ENCODE measurements at places on chromosomes 4 and X. TPM values are rescaled to one million over a fixed set of nuclear protein-coding genes. Genes with fewer than 3 reads are reported as not detected.

DNA sequence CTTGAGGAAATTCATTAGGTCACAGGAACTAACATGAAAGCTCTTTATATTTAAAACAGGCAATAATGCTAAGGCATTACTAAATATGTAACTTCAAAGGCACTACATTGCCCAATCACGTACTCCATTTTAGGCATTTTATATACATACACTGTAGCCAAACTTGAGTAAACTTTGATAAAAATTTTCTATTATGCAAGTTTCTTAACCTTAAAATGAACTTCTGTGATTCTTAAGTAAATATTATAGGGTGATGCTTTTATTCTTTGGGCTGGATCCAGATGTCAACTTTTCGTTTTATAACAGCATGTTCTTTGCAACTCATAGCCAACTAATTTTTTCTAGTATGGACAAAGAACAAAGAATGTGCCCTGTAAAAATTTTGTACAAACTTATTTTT, 28.3 kb upstream of the MAP9 start:
- DNase-seq, result no peak

DNA sequence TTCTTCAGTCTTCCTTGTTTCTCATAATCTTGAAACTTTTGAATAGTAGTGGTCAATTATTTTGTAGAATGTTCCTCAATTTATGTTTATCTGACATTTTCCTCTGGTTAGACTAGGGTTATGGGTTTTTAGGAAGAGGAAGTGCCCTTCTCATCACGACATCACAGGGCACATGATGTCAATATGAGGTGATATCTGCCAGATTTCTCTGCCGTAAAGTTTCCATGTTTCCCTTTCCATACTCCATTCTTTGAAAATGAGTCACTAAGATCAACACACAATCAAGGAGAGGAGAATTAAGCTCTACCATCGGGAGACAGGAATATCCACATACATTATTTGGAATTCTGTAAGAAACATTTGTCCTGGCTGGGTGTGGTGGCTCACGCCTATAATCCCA, 28.4 kb downstream of the RP2 start:
- no peak for DNase-seq

DNA sequence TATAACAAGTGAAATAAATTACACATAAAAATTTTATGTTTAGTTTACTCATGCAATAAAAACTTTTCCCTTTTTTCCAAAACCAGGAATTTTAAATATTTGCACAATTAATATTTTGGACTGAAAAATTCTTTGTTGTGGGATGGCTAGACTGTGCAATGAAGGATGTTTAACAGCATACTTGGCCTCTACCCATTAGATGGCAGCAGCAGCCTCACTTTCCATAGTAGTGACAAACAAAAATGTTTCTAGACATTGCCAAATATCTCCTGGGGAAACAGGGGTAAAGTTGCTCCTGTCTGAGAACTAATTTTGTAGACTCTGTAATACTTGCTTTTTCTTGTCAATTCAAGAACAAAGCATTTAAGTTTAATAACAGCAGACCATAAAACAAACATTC, 49.8 kb downstream of the SCLT1 start:
- DNase-seq, result no peak

GRCh38 chr4:69120870-69121269, 24.6 kb downstream of the UGT2B7 start:
- DNase-seq, result no peak

- DNase-seq, result no peak
Measured at GRCh38 chr4:174198828-174199227, 84.6 kb downstream of the FBXO8 start.

DNA sequence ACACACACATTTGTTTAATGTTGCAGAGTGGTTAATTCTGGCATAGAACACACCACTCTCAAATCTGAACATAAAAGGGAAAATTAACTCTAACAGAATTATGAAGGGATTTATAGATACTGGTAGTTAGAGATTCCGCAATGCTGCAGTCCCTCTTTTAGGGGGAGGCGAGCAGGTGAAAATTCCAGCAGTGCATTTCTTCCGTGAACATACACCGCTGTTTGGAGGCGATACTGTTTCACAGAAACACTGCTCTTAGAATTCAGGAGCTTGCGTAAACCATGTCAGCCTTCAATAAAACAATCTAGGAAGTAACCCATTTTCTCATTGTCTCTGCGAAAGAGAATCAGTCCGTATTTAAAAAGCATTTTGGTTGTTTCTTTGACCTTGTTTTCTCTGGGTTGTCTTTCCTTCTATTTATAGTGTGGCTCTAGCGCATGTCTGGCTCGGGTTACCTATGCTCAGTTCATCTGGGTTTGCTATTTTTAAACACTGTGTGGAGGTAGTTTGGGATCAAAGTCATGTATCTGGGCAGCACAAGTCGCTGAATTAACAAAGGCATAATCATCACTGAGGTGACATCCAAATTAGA, 90.4 kb downstream of the GPAT3 start:
- DNase-seq, result no peak

DNA sequence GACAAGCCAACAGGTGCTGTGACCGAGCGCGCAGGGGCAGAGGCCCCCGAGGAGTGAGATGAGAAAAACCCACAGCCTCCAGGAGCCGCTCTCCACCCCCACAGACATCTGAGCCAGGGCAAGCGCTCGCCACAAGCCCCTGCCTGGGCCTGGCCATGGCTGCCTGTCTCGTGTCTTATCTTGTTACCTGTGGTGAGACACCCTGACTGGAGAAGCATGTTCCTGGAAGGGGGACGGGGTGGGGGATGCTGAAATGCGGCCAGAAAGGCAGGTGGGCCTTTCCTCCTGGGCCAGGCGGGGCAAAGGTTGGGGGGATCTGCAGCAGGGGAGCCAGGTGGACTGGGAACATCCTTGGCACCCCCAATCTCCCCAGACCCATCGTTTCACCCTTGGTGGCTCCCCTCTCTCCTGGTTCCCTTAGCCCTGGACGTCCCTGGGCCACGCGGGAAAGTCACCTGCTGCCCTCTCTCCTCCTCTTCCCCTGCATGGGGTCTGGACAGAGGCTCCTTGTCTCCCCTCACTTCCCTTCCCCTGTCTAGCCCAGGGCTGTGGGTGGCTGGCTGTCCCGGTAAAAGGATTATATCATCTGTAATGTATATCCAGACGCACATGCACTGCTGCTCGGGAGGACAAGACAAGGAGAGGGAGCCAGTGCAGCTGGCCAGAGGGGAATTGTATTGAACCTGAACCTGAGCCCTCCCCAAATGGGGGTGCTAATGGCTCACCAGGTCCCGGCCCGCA, 8.4 kb upstream of the DUSP9 start:
- DNase-seq, result no peak

- DNase-seq, result peak; percentile 57
Measured at GRCh38 chr4:15702941-15703403, at the start of gene BST1. TSS of gene BST1 (plus strand) at chr4:15703065. CDS start at chr4:15703145, 80 bp downstream.

- DNase-seq, result no peak
Measured at GRCh38 chrX:150258463-150259430, 104.4 kb upstream of the MAMLD1 start.

DNA sequence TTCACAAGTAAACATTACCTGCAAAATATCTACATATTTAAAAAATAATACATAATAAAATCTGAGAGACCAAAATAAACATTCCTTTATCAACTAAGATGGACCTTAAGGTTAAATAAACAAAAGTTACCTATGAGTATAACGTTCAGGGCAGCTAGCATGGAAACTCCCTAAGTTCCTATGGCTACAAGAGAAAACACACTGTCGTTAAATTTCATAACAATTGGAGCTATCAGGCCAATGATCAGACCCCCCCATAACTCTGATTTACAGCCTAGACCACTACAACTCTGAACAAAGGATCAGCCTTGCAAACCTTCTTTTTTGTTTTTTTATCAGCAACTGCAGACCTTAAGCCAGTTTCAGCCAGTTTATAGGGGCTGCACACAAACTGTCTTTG, 1418.4 kb downstream of the PCDH18 start:
- no peak for DNase-seq

DNA sequence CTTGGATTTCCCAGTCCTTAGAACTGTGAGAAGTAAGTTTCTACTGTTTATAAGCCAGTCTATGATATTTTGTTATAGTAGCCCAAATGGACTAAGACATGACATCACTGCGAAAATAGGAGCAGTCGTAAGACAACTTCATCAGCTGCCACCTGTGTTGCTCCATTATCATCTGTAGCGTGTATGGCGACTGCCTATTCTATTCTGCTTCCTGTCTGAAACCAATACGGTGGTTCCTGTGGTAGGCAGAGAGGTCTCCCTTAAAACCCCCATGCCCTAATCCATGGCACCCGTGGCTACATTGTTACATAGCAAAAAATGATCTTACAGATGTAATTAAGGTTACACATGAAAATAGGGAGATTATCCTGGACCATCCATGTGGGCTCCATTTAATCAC, 105.4 kb upstream of the FAT1 start:
- DNase-seq, result no peak

The VSIG1 gene
- 1.1 TPM for polyA plus RNA-seq

The PLP1 gene
- 7.2 TPM for polyA plus RNA-seq

The MAGT1 gene
- 100 TPM for polyA plus RNA-seq

The EDA gene
- polyA plus RNA-seq, result 7.0 TPM

The HSFX3 gene
- polyA plus RNA-seq, result not detected

The STPG2 gene
- polyA plus RNA-seq, result 0.58 TPM

The PPP4R3C gene
- not detected for polyA plus RNA-seq
